Stimulated activated effector memory CD8-positive, alpha-beta T cell treated with anti-CD3 and anti-CD28 coated beads, Interleukin-12 subunit alpha, Interleukin-12 subunit beta, amount 100 ng/mL, for 72 hours (primary cell): ENCODE measurements at places on chromosomes 2 and 18.

DNA sequence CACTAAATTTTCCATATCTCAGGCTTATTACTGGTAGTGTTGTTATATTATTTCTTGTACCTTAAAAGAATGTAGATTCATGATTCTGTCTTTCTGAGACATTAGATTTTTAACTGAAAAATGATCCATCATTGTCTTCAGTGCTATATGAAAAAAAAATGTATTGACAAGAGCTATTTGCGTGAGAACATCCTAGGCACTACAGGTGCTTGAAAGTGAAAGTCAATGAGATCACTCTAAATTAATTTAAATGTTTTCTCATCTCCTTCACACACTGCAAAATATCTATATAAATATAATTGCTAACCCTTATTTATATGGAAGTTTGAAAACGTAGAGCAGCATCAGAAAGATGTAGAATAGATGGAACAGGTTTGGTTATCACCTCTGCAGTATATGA is 684.6 kb downstream of the TRIB2 start:
- DNase-seq: no peak

- no peak for DNase-seq
These were observed 10.8 kb downstream of the GALNT1 start for GRCh38 chr18:35592298-35592697.

DNA sequence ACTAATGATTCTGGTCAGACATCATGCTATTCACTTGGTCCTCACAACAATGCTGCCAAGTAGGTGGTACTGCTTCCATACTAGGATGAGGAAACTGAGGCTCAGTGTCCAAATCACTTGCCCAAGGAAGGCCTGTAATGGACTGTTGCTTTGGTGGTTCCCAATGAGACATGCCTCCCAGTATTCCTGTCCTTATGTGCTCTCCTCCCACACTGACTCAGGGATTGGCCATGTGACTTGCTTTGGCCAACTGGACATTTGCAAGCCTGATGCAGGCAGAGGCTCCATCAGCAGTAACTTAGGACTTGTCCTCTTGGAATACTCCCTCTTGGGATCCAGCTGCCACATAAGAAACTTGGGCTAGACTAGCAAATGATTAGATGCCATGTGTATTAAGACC is 3.0 kb downstream of the FBXO41 start:
- DNase-seq: no peak

- DNase-seq: no peak
These were observed 32.3 kb downstream of the FHOD3 start for GRCh38 chr18:36329684-36330434.

GRCh38 chr18:38807915-38808314 is 1242.3 kb upstream of the CELF4 start:
- DNase-seq: no peak
